ENCODE measurements at places on chromosomes 2 and 18. TPM values are rescaled to one million over a fixed set of nuclear protein-coding genes. Genes with fewer than 3 reads are reported as not detected.

SERPINB12 gene
- total RNA-seq = not detected

TFCP2L1 gene
- 0.28 TPM for total RNA-seq

CHRNG gene
- total RNA-seq = not detected

ARHGAP15 gene
- not detected for total RNA-seq

ST3GAL5 gene
- total RNA-seq = 13.7 TPM

ESPNL gene
- total RNA-seq = not detected

ALPG gene
- 0.05 TPM for total RNA-seq

FARP2 gene
- 38.3 TPM for total RNA-seq

PIGN gene
- 58.4 TPM for total RNA-seq

CYP27A1 gene
- total RNA-seq = 8.6 TPM

POU3F3 gene
- 0.23 TPM for total RNA-seq

CCDC148 gene
- total RNA-seq = 0.51 TPM

ASPRV1 gene
- 0.34 TPM for total RNA-seq

PSMG2 gene
- total RNA-seq = 79.0 TPM

ACMSD gene
- total RNA-seq = 0.34 TPM

RHOB gene
- total RNA-seq = 2,158 TPM

ITGA4 gene
- total RNA-seq = 0.60 TPM

ZDBF2 gene
- 22.1 TPM for total RNA-seq

UGT1A8 gene
- total RNA-seq = not detected

TBR1 gene
- not detected for total RNA-seq

SULT1C2 gene
- 0.05 TPM for total RNA-seq

TSPYL6 gene
- total RNA-seq = not detected

ASAP2 gene
- 59.6 TPM for total RNA-seq

FAHD2A gene
- total RNA-seq = 24.1 TPM

HAAO gene
- total RNA-seq = not detected

IL36G gene
- not detected for total RNA-seq

CYP1B1 gene
- total RNA-seq = 5.6 TPM

DSG1 gene
- total RNA-seq = not detected

SPATA3 gene
- total RNA-seq = not detected

UPP2 gene
- total RNA-seq = not detected

ZNF396 gene
- total RNA-seq = 0.51 TPM

SERPINB3 gene
- 0.17 TPM for total RNA-seq

TUBA4B gene
- not detected for total RNA-seq

All from dermis blood vessel endothelial cell (primary cell).